ENCODE measurements at places on chromosomes 11 and 22.

DNA sequence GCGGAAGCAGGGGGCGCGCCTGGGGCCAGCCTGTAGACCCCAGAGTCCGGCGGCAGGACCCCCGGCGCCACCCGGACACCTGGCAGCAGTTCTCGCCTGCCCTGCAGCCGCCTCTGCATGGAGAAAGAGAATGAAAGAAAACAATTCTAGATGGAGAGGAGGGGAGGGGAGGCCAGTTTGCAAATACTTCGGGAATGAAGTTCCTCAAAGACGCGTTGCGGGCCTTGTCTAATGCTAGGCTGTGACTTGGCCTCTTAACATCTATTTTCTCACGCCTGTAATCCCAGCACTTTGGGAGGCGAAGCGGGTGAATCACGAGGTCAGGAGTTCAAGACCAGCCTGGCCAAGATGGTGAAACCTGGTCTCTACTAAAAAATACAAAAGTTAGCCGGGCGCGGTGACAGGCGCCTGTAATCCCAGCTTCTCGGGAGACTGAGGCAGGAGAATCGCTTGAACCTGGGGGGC is 2.1 kb upstream of the BARX2 start:
- no peak for DNase-seq

DNA sequence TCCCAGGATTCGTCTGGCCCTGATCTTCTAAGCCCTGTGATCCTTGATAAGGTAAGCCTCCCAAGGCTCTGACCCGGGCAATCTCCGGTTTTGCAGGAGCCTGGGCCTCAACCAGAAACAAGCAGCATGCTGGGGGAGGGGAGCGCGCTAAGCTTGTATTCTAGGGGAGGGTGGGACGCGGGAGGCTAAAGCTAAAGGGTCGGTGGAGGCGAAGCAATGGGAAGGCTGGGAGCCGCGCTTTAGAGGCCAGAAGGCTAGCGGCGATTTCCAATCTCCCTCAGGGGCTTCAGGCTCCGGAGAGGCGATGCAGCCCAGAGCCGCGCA is 753 bp downstream of the PTPN5 start:
- DNase-seq, result no peak

DNA sequence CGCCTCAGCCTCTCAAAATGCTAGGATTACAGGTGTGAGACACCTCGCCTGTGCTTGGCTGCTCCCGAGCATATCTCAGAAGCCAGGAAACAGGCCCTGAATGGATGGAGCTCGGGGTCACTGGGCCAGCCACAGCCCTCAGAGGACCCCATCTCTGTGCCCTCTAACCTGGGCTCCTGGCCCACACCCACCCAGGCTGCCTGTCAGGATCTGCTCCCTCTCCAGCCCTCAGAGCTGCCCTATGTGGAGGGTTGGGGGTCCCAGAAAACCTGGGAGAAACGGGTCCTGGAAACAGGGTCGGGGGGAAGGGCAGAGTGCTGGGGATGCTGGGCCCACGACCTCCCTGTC is 5.2 kb upstream of the CCDC188 start:
- no peak for DNase-seq

- DNase-seq, result no peak
Observed at GRCh38 chr11:103111400-103111799, 2.2 kb downstream of the DYNC2H1 start.

DNA sequence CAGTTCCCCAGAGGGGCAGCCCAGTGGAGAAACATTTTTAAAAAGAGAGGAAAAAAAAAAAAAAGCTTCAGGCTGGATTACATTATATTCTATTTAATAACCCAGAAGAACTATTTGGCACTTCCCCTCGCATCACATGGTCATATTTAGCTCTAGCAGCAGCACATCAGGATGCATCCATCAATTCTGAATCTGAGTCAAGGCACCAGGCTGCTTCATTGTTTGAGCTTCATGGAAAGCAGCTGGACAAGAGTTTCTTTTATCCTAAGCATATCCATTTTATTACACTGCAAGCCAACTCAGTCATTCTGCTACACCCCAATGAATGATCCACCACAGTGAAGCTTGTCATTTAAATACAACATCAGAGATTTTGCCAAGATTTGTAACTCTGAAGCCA is 10.0 kb downstream of the SPTY2D1 start:
- DNase-seq, result no peak

DNA sequence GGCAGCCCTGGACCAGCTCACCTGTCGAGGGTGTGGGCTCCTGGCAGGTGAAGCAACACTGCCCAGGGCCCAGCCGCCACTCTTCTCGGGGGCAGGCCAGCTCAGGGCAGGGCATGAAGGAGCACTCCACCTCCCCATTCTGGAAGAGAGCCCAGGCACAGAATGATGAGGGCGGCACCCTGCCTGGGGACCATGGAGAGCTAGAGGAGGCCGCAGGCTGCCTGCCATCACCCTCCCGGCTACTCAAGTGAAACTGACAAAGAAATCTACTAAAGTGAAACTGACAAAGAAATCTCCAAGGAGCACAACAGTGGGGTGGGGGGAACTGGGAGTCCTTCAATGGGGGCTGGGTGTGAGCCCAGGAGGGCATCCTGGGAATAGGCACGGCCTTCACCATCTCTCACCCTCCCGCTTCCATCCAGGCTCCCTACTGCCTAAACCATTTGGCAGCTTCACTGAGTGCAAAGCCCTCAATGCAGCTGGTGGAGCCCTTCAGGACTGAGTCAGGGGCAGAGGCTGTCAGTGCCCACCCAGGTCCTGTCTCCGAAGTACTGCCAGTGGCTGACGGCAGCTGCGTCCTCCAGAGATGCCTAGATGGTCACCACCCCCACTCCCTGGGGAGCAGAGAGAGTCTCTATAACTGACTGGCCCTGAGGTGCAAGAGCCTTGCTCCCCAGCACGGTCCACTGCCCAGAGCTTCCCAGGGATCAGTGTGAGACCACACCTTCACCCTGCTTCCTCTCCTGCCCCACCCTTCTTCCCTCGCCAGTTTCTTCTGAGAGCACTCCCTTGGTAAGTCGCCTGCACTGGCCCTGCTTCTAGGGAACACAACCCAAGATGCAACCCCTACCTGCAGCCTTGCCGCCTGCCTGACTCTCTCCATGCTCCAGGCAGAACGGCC is 21.7 kb downstream of the VWCE start:
- DNase-seq, result no peak

GRCh38 chr11:76978239-76978638 is 56.0 kb upstream of the B3GNT6 start:
- no peak for DNase-seq

GRCh38 chr11:12653729-12654128 is 20.5 kb upstream of the TEAD1 start:
- DNase-seq, result no peak

DNA sequence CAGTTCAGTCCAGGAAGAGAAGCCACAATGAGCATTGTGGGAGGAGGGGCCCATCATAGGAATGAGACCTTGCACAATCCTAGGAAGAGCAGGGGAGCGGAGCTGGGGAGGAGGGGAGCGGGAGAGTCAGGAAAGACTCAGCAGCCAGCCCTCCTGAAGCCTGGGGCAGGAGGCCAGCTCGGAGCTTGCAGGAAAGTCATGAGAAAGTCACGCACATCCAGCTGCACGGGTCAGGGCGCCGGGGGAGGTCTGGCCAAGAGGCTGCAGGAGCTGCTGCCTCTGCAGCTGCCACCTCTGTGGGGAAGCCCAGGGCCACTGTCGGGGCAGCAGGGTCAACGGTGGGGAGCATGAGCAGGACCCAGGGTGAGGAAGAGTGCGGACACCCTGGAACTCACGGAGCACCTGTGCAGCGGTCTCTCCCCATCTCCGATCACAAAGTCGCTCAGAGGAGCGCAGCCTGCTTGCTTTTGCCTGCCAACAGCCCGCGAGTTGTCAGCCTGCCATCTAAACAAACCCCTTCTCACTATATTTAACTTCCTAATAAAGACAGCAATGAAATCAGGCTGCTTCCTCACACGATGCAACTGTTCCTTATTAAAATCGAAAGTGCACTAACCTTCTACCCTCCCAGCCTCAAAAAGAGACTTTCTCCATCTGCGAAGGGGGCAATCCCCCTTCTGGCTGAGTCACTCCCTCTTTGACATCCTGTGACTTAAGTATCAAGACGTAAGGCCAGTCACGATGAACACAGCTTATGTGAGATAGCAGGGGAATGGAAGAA is 52.9 kb upstream of the RTL6 start:
- peak; percentile 71 for DNase-seq

DNA sequence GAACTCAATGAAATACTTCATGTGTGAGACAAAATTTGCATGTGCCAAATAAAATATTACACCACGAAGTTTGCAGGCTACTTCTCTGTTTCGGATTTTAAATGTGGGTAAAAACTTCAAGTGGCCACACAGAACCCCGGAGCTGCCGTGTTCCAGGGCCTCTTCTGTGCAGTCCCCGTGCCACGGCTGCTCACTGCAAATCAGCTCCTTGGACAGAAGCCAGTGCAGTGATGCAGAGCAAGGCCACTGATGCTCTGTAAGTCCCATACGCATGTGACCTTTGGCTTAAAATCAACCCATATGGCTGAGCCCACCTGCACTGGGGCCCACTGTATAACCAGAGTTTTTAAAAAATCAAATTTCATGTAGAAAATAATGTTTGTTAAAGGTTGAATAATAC is 1309.4 kb downstream of the TBC1D22A start:
- no peak for DNase-seq

DNA sequence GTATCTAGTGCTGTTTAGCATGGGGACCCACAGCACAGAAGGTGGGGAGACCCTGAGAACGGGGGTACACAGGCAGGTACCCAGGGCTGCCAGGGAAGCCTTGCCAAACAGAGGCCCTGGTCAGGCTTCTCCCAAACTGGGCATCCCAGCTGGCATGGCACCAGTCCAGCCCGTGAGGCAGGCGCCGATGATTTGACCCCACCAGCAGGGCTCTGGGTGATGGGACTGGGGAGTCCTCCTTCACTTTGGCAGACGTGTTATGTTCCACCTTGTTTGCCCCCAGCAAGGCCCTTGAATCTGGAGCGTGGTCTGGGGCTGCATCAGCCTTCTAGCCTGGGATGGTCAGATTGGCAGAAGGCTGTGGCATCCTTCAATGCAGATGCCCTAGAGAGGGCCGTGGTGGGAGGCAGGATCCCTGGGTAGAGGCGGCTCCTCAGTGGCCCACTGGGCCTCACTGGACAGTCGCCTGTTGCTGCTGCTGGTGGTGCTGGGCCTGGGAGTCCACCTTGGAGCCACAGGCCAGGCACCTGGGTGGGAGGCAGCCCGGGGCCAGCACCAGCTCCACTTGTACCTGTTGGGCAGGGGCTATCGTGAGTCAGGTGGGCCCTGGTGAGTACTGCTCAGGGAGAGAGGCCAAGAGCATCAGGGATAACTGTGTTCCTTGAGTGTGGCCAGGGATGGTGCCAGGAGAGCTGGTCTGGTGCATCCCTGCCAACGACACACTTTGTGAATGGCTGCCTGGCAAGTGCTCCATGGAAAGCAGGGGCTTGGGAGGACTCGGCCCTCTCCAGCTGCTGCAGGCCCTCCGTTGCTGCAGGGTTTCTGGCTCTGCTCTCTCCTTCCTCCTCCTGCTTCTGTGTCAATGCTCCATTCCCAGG is 3.3 kb downstream of the ADORA2A start:
- no peak for DNase-seq

DNA sequence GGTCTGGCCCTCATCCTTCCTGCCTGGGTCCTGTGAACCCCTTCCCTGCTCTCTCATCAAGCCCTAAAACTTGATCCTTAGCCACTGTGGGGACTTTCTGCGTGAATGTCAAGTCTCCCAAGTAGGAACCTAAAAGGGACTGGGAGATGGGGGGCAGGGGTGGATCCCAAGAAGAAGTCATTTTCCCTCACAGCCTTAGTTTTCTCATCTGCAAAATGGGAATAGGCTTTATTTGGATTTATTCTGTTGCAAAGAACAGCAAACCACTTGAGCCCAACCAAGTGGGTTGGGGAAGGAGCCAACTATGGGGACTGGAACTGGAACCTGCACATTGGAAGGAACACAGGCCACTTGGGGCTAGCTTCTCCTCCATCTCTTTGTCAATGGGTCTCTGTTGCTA is 36.8 kb downstream of the NEU3 start:
- DNase-seq, result no peak

GRCh38 chr11:34154059-34154875 is 48.8 kb downstream of the NAT10 start:
- DNase-seq, result no peak

DNA sequence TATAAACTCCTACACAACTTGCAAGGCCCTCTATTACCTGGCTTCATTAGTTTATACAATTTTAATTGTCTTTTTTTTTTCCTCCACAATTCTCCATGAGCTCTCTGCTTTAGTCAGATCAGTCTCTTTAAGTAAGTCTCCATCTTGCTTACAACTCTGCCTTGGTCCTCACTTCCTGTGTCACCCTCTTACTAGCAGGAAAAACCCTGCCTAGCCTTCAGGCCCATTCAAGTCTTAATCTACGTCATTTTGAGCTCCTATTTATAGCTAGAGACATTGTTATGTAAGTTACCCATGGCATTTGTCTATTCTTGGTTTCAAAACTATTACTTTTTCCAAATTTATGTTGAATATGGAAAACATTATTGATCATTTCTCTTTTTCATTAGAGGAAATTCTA is 177.4 kb downstream of the SBF2 start:
- no peak for DNase-seq

DNA sequence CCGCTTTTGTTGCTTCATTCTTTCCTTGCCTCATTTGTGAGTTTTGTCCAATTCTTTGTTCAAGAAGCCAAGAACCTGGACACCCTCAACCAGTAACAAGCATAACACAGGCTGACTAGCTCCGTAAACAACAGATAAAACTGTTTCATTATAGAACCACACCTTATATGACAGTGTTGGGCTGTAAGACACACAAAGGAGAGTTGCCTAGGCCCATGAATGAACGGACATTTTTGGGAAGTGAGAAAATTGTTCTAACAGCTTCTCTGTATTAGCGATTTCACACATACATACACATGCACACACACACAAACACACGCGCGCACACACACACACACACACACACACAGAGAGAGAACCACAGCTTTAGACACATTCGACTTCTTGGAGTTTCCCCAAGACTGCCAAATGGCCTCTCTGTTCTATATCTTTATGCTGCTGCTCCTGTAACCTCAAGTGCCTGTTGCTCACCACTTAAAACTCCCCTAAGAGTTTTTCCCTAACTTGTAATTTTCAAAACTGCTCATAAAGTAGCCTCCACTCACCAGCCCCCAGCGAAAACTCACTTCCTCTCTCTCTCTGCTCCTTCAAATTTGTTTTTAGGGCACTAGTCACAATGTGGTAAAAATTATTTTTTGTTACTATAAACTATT is 35.9 kb downstream of the CTSC start:
- DNase-seq, result no peak

- DNase-seq, result peak; percentile 24
Observed at GRCh38 chr11:28343304-28344233, 235.4 kb downstream of the METTL15 start.

Measured in HTR-8/SVneo (cell line).